AG10803 (cell line): ENCODE measurements at places on chromosomes 6 and 20.

- DNase-seq: peak; percentile 66
Measured at GRCh38 chr6:140774080-140774505, 1358.6 kb upstream of the GJE1 start.

GRCh38 chr6:12866422-12867029 is 150.0 kb downstream of the PHACTR1 start:
- DNase-seq: no peak

DNA sequence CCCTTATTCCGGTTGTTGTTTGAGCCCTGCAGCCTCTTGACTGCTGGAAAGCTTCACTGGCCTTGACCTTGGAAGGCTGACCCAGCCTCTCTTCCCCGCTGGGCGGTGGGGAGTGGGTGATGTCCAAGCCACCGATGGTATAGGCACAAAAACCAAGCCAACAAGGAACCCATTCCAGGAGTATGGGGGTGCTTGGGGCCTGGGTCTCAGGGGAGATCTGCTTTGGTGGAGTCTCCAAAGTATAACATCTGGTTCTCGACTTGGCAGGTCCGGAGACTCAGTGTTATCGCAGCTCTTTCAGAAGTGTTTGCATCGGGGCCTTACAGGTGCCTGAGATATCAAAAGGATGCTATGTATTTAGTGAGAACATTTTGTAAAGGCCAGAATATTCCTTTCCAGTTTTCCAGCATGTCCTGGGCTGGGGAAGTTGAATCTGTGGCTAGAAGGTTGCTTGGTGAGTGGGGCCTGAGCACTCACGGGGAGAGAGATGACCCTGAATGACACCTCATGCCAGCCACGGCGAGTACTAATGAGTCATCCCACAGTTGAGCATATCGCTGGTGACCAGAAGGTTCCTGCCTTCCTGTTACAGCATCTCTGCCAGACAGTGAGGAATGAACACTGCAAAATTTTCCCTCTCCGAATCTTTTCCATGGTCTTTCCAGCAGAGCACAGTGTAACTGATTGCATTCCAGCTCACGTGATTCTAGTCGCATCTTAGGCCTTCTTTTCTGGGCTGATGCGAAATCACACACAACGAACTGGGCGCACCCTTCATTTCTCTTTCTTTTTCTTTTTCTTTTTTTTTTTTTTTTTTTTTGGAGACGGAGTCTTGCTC is 133.9 kb downstream of the ZDHHC14 start:
- peak; percentile 68 for DNase-seq

DNA sequence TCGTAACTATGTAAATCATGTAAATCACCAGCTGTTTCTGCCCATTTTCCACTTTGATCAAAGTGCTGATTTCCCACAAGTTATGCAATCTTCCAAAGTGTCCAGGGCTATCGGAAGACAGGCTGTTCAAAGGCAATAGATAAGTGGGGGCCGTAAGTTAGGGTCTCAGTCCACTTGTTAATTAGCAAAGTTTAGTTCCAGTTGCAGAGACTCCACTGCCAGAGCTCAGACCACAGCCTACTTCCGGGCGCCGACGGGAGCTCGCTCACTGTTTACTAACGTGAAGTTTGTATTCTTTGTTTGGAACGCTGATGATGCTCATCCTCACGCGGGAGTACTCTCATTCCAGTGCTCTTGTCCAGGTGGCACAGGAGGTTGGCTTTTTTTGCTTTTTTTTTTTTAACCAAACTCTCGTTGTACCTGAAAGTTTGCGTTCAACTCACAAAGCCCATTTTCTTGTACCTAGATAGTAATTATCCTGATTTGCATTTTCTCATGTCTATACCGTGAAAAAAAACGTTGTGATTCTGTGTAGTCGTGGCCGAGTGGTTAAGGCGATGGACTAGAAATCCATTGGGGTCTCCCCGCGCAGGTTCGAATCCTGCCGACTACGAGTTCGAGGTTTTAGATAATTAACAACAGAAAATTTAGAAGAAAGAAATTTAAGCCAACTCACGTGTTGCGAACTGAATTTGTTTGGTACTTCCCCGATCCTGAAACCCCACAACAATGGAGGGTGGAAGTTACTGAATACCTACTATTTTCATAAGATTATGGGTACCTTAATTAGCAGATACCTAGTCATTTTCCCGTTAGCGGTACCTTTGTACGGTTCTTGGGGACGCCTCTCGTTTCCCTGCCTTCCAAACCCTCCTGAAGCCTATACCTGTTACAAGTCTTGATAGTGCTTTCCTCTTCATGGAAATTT is 29.9 kb upstream of the ZNF184 start:
- peak; percentile 59 for DNase-seq

DNA sequence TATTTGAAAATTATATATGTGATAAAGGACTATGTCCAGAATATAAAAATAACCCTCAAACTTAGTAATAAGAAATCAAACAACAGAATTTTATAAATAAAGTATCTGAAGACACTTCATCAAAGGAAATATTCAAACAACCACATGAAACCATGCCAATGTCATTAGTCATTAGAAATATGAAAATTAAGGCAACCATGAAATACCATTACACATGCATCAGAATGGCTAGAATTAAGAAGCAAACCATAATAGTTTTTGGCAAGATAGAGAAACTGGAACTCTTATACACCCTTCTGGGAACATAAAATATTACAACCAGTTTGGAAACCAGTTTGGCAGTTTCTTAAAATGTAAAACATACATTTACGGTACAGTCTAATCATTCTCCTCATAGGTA is 137.2 kb upstream of the ADGRB3 start:
- DNase-seq: no peak

DNA sequence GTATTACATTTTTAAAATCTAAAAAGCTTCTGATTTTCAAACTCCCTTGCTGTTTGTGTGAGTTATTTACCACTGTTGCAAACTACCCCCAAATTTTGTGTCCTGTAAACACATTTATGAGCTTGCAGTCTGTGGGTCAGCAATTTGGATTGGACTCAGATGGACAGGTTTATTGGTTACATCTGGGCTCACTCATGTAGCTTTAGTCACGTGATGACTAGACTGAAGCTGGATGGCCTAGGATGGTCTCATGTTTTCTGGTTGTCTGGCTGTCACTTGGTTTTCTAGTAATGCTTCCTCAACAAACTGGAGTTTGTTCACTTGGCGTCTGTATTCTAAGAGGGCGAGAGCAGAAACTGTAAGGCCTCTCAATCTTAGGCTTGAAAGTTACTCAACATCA is 12.2 kb upstream of the C6orf58 start:
- peak; percentile 4 for DNase-seq

DNA sequence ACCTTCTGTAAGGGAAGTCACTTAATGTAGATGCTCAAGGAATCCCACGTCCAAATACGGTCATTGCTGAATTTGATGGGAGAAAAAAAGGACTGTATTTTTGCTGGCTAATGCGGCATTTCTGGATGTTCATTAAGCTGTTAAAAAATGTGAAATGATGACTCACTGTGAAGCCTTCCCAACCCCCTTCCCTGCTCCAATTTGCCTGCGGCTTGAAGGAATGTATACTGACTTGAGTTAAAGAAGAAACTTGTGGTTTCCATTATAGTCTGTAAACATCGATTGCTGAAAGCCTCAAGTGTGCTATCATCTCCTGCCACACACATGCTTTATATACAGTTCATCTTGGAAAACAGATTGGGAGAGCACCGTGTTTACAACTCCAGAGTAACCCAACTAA is 249.1 kb upstream of the JAG1 start:
- DNase-seq: peak; percentile 93

DNA sequence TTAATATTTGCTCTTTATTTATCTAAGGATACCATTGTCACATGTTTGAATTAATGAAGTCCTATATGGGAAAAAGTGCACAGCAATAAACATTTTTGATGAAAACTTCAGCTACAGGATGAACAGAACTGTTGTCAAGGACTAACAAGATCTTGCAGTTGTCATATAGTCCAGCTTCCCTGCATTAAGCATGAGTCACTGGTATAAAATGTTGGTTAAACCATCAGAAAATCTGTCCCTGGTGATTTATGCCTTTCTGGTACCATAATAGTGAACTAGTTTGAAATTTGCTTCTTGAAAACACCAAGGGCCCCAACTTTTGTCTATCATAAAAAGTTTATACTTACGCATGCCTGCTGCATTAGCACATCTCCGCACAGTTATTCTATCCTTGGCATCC is 60.4 kb upstream of the RSPO3 start:
- DNase-seq: no peak

DNA sequence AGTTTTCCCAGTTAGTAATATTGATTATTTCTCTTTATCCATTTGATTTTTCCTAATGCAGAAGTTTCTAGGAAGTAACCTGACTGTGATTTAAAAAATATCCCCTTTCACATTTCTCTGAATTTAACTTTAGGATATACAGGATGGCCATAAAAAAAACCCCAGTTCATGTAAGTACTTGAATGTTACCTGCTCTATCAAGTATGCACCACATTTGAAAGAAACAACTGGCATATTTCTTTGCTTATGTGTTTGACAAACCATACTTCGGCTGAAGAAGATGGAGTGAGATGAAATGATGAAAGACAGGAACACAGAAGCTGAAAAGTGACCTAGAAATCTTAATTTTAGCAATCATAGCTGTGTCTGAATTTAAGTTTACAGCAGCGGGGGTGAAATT is 374.0 kb upstream of the NOX3 start:
- DNase-seq: no peak

- DNase-seq: peak; percentile 43
Measured at GRCh38 chr20:44651684-44652423, at the start of gene ADA. Gene ADA (minus strand): TSS chr20:44651699. CDS start chr20:44651607, 92 bp downstream.

GRCh38 chr6:3310051-3310448 is 51.3 kb downstream of the PSMG4 start:
- no peak for DNase-seq

GRCh38 chr6:108363889-108364313 is 69.0 kb downstream of the AFG1L start:
- no peak for DNase-seq

DNA sequence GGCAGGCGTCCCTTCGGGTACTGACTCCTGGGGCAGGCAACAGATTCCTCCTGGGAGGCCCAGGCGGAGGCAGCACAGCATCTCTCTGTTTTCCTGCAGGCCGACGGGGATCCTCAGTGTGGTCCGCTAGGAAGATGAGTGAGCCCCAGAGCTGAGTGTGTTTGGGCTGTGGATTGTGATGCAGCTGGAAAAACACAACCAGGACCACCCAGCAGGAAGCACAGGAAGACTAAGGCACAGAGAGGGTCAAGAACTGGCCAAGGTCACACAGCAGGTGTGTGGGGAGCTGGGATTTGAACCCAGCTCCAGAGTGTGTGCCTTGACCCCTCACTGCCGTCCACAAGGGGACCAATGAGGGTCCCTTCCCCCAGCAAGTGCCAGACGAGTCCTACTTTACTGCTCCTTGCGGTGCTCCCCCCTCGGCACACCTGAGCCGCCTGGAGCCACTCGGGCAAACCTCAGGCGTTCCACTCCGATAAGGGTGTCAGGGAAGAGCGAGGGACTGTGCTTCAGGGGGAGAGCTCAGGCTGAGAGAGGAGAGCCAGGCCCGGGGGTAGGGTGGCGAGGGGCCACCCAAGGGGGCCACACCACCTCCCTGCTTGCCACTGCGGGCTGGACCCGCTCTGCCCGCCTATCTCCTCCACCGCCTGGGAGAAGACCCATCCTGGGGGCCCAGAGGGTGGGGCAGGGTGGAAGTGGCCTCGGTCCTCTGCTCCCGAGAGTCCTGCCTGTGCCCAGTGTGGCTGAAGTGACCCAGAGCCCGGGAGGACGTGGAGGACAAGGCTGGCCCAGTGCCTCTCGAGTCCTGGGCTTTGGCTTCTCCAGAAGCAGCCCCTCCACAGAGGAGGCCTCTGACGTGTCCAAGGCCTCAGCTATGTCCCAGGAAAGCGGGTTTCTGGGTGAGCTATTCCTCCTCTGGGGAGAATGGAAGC is 63.3 kb downstream of the YTHDF1 start:
- no peak for DNase-seq

DNA sequence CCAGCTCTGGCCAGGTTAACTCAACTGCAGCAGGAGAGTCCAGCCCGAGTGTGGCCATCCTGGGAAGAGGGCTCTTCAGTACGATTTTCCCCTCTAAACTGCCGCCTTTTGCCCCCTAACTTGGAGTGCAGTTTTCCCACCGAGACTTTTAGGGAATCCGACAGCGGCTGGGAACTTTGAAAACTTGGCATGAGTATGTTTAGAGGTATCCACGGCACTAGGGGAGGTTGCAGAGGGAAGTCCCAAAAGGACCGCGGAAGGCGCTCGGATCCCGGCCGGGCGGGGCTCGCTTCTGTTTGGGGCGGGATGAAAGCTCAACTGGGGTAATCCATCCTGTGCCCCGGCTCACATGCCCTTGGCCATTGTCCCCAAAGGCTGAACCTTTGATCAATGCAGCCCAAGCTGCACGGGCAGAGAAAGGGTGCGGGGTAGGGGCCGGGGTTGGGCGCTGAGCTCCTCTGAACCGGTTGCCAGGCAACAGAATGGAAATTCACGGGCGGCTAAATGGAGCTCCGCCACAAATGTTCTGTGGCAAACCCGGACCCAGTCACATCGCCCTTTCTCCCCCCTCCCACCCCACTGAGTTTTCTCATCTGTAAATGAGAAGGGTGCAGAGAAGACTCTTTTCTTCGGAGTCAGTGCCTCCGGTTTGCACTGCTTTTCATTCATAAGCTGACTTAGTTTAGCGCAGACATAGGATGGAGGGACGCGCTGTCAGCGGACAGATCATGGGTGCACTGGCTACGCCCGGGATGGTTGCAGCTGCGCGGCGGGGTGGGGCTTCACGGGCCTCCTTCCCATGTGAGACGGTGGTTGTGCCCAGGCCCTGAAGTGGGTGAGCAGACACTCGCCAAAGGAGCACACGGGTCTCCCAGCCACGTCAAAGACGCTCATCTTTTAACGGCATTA is 2.3 kb downstream of the BMP6 start:
- no peak for DNase-seq

GRCh38 chr6:135983093-135983492 is 131.6 kb downstream of the PDE7B start:
- DNase-seq: no peak

DNA sequence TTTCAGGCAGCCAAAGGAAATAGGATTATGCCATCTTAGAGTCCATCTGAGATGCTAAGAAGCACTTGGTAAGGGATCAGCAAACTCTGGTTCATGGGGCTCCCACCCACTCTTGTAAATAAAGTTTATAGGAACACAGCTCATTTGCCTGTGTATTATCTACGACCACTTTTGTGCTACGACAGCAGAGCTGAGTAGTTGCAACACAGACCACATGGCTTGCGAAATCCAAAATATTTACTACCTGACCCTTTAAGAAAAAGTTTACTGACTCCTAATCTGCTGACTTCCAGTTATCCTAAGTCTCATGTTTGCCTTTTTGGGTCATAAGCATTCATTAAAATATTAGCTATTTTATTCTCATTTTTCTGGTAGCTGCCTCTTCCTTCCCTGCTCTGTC is 859.0 kb downstream of the QKI start:
- DNase-seq: no peak

DNA sequence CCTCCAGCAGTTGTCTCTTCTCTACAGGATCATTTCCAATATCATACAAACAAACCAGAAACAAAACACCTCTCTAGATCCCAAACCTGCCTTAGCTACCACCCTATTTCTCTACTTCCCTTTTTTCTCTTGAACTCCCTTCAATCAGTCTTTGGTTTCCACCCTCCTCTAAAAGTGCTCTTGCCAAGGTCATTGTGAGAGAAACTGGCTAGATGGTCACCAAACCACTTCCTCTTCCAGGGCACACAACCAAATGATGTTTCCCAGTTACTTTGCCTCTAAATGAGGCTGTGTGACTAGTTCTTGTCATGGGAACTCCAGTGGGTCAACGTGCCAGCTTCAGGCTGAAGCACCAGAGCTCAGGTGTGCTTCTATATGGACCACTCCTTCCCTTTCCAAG is 85.8 kb upstream of the ARMC2 start:
- no peak for DNase-seq
